ENCODE measurements at places on chromosomes 4 and X.

DNA sequence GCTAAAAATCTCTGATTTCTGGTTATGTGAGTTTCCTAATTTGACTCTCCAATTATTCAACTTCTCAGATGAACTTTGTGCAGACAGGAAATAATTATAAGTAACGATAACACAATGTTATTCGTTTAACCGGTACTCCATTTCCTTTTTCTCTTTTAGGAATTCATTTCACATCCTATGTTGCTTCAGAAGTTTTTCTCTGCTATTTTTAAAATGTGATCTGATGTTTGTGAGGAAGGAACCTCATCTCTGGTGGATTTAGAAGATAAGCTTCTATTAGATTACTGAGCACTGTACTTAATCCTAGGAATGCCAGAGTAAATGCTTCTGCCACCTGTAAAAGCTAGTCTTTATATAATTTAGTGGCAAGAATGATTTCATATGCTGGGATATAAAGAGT is 116.0 kb upstream of the ETNPPL start:
- no peak for DNase-seq

DNA sequence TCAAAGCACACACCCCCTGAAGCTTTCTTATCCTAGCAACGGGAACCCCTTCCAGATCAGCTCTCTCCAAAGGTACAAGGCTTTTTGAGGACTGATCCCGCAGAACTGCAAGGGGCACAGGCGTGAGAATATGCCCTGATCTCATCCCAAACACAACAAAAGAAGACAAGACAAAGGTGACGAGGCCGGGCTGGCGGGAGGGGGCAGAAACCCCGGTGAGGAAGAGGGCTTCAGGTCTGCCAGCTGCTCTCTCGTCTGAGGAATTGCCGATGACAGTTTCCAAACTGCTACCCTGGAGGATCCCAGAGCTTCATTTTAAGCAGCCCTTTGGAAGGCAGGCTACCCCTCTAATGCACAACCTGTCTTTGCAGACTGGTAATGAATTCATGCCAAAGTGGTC is 3.4 kb downstream of the HCFC1 start:
- no peak for DNase-seq

- DNase-seq = peak; percentile 10
Observed at GRCh38 chr4:185708348-185708747, 103.6 kb downstream of the SORBS2 start.

DNA sequence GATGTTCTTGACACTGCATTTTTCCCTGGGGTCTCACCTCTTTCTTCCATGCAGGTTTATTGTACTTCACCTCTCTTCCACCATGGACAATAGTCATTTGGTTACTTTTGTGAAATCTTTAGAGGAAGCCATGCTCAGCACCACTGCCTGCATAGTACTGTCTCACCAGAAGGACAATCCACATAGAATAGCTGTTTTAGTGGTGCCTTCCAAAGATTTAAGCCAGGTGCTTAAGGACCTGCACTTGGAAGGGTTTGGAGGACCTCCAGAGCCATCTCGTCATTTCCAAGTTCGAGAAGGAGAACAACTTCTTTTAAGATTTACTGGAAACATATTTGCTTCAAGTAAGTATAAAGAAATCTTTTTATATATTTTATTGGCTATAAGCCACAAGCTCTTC is 26.7 kb downstream of the DTHD1 start:
- DNase-seq = no peak

GRCh38 chrX:103464774-103465117 is 54.5 kb downstream of the RAB40A start:
- peak; percentile 18 for DNase-seq

- peak; percentile 94 for DNase-seq
Observed at GRCh38 chrX:154428176-154429171, at the start of gene ATP6AP1. Gene ATP6AP1, plus strand, starts transcription at chrX:154428677. Its CDS starts 16 bp downstream, at chrX:154428693.

DNA sequence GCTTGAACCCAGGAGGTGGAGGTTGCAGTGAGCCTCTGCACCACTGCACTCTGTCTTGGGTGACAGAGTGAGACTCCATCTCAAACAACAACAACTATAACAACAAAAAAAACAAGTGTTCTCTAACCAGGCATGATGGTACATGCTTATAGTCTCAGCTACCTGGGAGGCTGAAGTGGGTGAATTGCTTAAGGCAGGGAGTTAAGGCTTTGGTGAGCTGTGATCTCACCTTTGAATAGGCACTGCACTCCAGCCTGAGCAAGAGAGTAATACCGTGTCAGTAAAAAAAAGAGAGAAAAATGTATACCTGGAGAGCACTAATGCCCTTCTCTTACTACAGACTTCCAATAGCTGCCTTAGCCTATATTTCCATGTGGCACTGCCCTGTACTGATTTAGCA is 18.9 kb upstream of the USP9X start:
- no peak for DNase-seq

DNA sequence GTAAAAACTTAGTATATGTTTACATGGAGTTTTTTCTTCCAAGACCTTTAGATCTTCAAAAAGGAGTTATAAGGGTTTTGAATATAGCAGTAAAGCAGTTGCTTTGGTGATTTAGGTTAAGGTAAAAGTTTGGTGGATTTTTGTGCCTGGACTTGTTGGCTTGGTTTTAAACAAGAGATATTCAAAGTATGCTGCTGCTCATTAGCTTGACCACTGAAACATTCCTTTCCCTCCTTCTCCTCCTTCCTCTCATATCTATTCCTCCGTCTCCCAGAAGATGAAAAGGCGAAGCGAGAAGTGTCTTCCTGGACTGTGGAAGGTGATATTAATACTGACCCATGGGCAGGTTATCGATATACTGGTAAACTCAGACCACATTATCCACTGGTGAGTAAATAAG is 38.4 kb downstream of the METAP1 start:
- no peak for DNase-seq

GRCh38 chr4:38967260-38968095 is 64.7 kb downstream of the TMEM156 start:
- peak; percentile 43 for DNase-seq

DNA sequence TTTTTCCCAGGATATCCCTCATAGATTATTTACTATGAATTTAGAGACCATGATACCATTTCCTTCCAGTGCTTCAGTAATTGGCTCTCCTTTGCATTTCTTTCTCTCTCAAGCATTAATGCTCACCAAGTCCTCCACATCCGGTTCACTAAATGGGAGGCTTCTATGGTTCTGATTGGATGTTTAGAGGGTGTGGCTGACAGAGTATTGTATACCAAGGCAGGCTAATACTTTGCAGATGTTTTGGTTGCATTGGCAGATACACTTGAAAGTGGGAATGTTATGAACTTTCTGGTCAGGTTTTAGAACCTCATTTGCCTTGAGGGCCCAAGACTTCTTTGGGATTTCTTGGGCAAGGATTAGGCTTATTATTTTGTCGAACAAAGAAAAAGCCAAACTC is 24.2 kb downstream of the CBLL2 start:
- DNase-seq = no peak

GRCh38 chrX:151710457-151710856 is 5.4 kb upstream of the FATE1 start:
- DNase-seq = no peak

DNA sequence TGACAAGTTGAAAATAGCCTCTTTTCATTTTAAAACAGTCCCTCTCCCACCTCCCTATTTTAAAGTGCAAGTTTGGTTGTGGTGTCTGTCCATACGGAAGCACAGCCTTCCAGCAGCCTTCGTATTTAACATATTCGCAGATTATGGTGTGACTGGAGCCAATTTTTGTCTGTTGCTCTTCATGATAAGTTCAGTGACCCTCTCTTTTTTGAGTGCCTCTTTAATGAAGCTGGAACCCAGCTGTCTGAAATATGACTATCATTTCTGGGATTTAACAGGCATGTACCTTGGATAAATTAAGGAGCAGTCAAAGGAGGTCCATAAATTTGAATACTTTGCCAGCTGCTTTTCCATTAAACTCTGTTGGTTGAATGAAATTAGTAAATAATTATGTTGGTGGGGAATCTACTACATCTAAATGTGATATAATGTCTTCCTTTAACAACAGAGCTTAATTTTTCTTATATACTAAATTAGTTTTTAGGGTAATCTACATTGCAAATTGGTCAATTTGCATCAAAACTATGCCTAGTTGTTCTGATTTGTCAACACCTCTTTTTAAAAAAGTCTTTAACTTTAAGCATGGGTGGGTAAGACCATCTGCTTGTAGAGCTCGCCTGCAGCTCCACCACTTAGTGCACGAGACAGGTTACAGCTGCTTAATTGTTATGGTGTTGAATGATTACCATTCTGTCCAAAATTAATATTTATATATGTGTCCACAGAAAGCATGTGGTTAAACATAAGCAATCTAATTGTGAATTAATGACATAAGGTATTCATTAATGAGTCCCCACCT is 216.6 kb downstream of the DCTD start:
- no peak for DNase-seq

GRCh38 chr4:127291316-127291715 is 341.4 kb upstream of the INTU start:
- DNase-seq = no peak

- peak; percentile 63 for DNase-seq
Observed at GRCh38 chr4:3442959-3443749, 1.4 kb downstream of the HGFAC start.

DNA sequence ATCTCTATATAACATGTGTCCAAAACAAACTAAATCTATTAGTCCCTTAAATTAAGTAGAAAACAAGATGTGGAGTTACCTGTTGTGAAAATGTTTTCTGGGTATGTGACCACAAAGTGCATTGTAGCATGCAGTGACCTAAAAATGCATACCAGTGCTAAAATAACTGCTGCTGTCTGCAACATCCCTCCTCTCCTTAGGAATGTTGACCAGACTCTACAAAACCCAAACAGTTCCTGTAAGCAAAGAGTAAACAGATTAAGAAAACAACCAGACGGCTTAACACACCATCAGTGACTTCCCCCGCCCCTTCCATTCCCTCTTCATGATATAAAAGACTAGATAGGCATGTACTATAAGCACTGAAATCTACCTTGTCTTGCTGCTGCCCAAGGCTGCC is 15.8 kb upstream of the RAB33B start:
- no peak for DNase-seq

DNA sequence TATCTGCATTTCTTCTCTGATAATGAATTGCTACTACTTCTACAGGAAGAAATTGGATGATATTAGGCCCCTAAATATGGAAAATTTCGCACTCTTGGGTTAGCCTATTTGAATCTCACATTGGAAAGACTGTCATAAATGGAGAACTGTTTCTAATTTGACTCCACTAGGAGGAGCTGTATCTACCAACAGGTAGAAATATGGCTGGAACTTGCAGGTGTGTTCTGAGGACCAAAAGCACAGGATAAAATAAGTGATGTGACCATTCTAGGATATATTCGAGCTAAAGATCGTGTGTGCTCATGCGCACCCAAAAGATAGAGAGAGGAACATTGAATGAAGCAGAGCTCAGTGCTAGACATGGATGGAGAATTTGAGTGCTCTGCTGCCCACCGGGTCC is 4.8 kb upstream of the NKAP start:
- no peak for DNase-seq

DNA sequence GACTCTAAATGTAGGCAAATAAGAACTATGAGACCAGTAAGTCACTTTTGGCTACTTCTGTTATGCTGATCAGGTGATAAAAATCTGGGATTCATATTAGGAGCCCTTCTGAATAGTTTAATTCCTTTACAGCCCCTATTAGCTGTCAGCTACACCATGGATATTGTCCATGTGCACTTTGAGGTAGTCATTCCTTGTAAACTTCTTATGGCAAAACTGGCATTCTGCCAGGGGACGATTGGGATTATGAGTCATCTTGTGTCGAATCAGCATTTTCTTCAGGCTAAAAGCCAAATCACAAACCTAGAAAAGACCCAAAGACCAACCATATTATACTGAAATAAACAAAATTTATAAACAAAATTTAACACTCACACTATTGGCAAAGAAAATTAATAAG is 227.6 kb downstream of the PRDM5 start:
- DNase-seq = peak; percentile 47

GRCh38 chrX:105773801-105774200 is 48.5 kb upstream of the NRK start:
- DNase-seq = no peak

DNA sequence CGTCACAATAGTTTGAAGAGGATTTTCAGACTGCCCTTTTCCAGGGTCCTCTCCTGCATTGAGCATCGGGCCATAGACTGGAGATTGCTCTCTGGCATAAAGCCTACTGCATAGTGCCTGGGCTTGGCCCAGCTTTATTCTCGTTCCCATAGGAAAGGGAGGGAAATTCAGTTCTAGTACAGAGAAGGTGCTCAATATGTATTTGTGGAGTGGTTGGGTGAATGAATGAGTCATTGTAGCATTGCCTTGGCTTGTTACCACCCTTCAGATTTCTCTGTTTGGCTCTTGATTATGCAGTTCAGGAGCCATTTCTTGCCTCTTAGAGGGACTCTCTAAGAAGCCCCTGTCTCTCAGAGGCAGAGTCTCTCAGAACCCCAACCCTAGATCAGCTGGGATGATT is 2.6 kb downstream of the TMEM35A start:
- DNase-seq = no peak

GRCh38 chr4:158341896-158342295 is 131.6 kb downstream of the TMEM144 start:
- no peak for DNase-seq

DNA sequence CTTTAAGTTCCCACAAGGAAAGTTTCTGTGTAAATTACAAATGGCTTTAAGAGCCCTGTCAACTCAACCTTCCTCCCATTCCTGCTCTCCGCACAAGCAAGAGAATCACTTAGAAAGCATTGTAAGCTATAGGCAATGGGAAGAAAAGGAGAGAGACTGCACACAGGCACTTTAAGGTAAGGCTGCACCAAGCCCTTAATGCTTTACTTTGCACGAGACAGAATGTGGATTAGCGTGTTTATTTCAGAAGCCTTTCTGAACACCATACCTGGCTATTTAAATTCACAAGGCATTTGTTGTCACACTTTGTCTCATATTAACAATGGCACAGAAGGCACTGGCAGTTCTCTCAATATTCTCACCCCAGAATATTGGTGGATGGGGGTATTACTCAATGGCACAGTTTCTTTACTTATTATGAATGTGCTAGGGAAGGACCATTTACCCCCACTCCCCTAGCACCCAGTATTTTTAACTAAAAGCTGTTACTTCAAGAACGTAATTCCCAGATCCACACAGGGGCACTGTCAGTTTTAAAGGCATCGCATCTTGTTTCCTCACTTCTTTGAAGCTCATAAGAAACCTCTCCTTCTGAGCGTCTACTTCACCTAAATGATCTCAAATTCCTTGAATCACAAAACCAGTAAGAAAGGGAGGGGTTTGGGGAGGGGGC is 150.0 kb downstream of the MAML3 start:
- no peak for DNase-seq

Data from urothelium cell line (cell line).